HuH-7.5 (cell line): ENCODE measurements at places on chromosomes 16 and 17.

- no peak for DNase-seq
These were observed 4.7 kb upstream of the QRICH2 start for GRCh38 chr17:76312735-76313134.

GRCh38 chr16:67449739-67450138 lies 18.8 kb downstream of the HSD11B2 start:
- DNase-seq, result no peak

DNA sequence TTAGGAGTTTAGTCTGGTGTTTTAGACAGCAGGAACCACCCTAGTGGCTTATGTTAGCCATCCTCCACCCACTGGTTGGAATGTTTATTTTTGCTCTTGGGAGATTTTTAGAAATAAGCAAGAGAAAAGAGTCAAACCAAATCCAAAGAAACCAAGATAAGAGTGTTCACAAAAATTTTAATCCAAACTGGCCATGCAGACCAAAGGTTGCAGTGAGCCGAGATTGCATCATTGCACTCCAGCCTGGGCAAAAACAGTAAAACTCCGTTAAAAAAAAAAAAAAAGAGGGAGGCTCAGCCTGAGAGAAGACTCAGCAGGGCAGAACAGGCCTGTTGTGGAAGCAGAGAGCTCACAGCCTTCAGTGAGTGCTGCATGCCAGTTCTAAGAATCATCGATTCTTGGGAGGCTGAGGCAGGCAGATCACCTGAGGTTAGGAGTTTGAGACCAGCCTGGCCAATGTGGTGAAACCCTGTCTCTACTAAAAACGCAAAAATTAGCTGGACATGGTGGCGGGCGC lies 12.2 kb upstream of the C16orf54 start:
- peak; percentile 32 for DNase-seq

GRCh38 chr16:67283039-67283825 lies 3.9 kb downstream of the PLEKHG4 start:
- DNase-seq, result no peak

DNA sequence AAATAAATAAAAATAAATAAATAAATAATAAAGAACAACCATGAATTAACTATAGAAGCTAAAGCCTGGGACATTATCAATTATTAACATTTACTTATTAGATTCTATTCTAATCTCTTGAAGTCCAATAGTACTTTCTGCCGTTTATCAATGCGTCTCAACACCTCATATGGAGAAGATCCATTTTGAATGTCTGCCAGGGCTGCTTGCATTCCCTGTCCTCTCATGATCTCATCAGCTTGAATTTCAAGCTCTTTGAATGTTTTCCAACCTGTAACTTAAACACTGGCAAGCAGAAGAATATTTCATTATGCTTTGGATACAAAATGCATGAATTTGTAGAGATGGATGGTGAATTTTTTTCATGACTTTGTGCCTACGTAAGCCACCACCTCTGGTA lies 191.9 kb upstream of the ANKFN1 start:
- DNase-seq, result no peak

DNA sequence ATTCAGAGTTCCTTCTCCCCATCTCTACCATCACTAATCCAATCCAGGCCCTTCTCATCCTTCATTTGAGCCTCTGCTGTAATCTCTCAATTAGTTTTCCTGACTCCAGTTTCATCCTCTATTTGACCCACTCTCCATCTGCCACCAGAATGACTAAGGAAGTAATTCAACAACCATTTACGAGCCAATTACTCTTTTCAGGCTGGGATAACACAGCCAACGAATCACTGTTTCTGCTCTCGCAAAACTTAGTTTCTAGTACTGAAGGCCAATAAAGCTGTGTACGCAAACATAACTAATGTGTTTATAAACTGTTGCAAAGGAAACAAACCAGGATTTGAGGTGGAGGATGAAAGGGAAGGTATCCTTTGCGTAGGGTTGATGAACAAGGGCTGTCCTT lies 53.7 kb downstream of the MAP2K6 start:
- no peak for DNase-seq

GRCh38 chr16:87701505-87701921 lies 64.3 kb downstream of the KLHDC4 start:
- DNase-seq, result no peak

GRCh38 chr16:82181461-82182185 lies 11.6 kb upstream of the MPHOSPH6 start:
- no peak for DNase-seq

- no peak for DNase-seq
These were observed 89.9 kb downstream of the NDE1 start for GRCh38 chr16:15739950-15740349.

DNA sequence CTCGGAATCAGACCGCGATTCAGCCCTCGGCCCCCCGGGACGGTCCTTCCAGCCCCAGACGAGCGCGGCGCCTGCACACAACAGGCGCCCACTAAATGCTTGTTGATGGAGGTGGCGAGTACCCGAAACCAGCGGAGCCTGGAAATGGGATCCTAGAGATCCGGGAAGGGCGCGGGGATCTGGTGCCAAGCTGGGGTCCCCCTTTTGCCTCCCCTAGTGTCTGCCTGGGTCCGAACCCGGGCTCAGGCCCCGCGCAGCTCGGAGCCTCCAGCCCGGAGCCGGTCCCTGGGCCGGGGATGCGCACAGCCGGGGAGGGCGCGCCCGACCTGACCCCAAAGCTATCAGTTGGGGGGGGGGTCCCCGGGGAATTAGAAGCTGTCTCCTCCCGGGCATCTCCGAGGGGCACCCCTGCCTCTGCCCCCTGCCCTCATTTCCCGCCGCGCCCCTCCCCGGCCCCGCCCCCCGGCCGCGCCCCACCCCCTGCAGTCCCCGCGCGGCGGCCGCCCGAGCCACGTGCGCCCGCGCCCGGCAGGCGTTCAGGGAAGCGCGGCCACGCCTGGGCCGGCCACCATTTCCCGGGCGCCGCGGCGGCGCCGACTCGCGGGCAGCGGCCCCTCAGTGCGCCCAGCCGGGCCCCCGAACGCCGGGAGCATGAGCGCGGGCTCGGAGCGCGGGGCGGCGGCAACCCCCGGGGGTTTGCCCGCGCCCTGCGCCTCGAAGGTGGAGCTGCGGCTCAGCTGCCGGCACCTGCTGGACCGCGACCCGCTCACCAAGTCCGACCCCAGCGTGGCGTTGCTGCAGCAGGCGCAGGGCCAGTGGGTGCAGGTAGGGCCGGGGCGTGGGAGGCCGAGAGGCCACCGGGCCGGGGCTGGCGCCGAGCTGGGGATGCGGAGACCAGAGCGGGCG lies at the start of gene CPNE7:
CPNE7 (plus strand) TSS at position 512 of the 906 bp plus-strand sequence; CDS start at position 652, 140 bp downstream.
- no peak for DNase-seq

GRCh38 chr16:87431926-87432325 lies 39.8 kb downstream of the MAP1LC3B start:
- no peak for DNase-seq

DNA sequence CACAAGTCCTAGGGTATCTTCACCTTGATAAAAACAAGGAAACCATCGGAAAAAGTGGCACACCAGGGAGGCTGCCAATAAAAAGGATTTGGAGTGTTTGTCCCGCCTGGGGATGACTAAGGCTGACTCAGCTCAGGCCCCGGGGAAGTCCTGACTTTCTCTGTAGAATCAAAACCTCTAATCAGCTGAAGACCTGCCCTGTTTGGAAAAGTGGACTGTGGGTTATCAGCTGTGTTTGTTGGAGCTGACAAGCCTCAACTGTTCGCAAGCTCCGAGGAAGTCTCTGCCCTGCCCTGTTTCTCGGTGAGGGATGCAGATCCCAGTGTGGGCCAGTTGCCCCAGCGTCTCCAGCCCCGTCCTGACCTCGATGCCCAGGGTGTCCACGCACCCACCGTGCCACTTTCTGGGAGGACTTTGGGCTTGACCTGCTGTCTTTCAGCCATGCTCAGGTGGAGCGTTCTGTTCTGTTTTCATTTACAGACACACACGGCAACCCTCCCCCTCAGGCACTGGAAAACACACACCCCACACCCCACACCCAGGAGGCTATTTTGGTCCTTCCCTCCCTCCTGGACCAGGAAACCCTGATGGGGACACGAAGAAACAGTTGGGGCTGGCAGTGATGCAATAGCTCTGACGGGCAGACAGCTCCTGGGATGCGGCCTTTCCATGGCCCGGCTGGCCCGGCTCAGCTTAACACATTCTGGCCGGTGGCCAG lies 27.6 kb upstream of the PITPNA start:
- DNase-seq, result peak; percentile 81

- no peak for DNase-seq
These were observed 17.1 kb upstream of the CRK start for GRCh38 chr17:1473170-1473569.

DNA sequence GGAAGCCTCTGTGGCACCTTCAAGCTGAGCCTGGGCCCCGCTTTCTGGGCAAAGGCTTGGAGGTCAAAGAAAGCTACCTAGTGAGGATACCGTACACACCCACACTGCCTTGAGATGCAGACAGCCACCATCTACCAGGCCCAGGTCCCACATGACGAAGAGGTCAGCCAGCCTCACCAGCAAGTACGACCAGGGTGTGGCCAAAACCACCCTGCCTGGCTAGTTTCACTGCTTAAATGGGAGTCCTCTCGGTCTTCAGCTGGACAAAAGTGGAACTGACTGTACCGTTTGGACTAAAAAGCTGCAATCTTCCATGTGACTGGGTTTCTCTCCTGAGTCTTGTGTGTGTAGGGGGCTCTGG lies 21.6 kb downstream of the VASN start:
- DNase-seq, result no peak

DNA sequence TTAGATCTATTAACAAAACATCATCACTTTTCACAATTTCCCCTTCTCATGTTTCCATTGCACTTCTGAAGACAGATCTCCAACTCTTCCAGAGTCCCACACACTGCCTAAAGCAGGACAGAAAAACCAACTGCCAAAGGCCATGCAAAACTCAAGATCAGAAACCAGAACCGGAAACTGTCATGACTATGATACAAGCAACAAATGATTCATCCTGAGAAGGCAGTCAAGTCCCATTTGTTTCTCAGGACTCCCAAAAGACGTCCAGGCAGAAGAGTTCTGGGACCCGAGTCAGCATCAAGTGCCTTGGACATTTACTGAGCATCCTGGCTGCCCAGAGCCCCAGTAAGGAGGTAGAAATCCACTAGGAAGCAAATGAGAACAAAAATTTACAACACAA lies 38.8 kb downstream of the ERN1 start:
- DNase-seq, result no peak

- DNase-seq, result no peak
These were observed 42.2 kb upstream of the PRSS54 start for GRCh38 chr16:58337090-58337444.

DNA sequence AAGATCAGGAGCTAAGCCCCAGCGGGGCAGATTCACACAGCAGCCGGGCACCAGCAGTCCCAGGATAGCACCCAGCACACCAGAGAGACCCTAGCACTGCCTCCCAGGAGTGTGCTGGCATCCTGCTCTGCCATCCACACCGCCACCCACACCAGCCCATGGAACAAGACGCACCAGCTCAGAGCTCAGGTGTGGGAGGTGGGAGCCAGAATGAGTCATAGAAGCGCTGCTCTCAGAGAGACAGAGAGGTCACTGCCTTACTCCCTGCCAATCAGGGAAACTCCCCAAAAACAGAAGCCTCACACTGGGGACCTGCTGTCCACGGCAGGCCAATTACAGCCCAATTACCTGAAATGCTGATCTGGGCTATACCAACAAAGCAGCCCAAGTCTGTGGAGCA lies 64.9 kb downstream of the CDYL2 start:
- DNase-seq, result no peak

DNA sequence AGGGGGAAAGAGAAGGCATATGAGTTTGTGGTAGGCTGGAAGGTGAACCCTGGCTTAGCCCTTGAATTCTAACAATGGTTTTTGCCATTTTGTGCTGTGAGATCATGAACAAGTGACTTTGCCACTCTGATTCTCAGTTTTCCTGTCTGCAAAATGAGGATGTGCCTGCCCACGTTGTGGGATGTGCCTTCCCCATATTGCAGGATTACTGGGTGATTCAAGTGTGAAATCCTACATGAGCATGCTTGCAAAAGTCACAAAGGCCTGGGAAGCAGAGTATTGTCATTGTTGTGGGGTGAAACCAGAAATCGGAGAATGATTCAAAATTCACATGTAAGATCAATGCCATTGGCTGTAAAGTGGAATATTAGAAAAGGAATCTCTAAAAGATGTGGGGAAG lies 28.6 kb upstream of the TVP23A start:
- no peak for DNase-seq

DNA sequence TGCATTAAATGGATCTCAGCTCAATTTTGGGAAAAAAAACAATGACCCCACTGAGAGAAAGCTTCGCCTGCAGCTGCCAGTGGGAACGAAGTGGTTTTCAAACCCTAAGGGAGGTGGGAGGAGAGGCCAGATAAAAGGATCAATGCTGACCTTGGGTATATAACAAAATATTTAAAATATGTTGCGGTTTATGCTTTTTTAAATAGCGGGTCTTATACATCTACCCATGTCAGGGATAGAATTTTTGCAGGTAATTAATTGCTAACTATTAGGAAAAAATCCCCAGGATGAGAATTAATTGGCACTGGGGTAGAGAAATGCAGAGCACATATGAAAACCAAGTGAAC lies 10.9 kb upstream of the FOXF1 start:
- no peak for DNase-seq

DNA sequence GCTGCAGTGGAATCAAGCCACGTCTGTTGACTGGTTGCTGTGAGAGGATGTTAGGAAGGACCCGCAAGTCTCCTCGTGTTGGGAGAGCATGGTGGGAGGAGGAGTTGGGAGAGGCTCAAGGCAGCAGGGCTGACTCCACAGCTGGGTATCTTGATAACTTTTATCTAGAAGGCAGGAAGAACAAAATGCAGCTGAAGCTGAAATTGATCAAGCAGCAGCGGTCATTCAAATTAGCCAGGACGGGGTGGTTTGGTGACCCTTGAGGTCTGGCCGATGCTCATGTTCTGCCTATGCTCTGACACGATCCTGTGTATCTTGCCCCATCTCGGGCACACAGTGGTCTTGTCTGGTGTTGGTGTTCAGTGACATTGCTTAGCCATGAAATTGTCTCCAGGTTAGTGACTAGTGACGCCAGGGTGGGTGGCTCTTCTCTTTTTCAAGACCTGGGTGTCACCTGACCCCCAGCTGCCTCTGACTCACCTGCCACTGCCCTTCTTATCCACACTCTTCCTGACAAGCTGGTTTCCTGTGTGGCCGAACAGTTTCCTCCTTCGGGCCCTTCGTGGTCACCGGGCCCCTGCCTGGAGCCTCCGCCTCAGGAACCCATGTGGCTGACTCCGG lies 19.1 kb downstream of the NPTX1 start:
- DNase-seq, result no peak

DNA sequence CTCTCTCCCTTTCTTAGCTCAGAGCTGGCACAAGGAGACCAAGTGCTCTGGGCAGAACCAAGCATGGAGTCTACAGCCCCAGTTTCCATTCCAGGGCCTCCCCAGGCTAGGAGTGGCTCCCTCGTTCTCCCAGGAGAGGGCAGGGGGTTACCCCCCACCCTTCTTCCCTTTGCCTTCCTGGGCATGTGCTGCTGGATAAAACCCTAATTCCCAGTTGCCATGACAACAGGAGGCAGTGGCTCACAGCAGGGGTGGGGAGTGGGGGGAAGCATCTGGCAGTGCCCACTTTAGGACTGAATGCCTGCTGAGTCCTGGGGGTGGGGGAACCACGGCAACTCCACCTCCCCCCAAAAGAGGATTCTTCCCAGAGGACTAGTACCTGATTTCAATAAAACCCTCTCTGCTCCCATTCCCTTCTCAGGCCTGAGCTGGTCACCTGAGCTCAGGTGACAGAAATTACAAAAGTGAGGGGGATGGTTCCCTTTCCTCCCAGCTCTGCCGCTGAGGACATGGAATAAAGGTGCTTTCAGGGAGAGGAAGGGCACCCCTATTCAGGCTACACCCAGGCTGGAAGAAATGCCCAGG lies 1.8 kb downstream of the MPP2 start:
- DNase-seq, result no peak

GRCh38 chr17:16215965-16216316 lies 607 bp upstream of the NCOR1 start:
- no peak for DNase-seq

GRCh38 chr17:17993366-17993765 lies 20.7 kb downstream of the DRC3 start:
- DNase-seq, result no peak
